ENCODE measurements at places on chromosomes 5 and 9.

GRCh38 chr9:1490341-1491232 is 440.4 kb downstream of the DMRT2 start:
- DNase-seq: no peak

DNA sequence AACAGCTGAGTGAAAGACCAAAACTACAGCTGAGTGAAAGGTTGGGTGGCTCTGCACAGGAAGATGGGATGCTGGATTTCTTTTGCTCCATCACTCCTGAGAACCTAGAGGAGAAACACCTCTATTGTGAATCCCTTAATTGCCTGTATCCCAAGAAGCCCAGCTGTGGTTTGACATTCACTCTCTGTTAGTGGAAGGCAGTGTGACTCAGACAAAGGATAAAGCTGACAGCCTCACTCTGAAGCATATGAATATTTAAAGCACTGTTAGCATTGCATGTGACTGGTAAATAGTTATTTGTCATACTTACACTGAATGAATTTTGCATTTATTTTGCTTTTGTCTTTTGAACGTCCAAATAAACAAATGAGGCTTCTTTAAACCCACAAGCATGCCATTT is 367.1 kb upstream of the RIOK2 start:
- no peak for DNase-seq

DNA sequence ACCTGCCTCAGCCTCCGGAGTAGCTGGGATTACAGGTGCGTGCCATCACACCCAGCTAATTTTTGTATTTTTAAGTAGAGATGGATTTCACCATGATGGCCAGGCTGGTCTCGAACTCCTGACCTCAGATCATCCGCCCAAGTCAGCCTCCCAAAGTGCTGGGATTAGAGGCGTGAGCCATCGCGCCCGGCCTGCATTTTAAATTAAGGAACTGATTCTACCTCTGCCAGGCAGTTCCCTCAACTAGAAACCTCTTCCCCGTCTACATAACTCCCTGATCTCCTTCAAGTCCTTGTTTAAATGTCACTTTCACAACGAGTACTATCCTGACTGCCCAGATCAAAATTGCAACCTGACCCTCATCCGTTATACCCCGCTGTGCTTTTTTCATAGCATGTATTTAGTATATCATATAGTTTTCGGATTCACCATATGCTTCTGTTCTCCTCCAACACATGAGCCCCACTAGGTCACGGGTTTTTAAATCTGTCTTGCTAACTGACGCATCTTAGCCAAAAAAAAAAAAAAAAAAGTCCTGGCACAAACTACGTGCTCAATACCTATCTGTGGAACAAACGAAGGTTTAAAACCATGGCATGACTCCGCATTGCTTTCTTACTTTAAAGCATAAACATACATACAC is 858 bp upstream of the SOWAHA start:
- DNase-seq: no peak

- no peak for DNase-seq
These were observed 255.9 kb downstream of the SAXO1 start for GRCh38 chr9:18776836-18777820.

DNA sequence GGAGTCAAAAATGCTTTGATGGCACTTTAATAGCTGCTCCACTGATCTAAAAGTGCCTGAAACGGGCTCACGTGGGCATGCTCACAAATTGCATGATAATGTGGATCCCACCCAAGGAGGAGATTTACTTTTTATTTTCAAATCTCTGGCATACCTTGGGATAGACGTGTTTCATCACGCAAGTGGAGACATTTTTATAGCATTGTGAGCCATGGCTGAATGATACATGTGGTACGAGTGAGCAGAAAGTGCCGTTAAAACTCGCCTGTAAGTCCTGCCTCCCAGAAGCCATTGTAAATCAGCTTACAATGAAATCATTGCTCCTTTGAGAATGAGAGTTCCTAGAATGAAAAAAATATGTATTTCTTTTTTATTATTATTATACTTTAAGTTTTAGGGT is 514.7 kb downstream of the MAT2B start:
- DNase-seq: no peak

- no peak for DNase-seq
These were observed 7.4 kb upstream of the SHROOM1 start for GRCh38 chr5:132837868-132838267.

DNA sequence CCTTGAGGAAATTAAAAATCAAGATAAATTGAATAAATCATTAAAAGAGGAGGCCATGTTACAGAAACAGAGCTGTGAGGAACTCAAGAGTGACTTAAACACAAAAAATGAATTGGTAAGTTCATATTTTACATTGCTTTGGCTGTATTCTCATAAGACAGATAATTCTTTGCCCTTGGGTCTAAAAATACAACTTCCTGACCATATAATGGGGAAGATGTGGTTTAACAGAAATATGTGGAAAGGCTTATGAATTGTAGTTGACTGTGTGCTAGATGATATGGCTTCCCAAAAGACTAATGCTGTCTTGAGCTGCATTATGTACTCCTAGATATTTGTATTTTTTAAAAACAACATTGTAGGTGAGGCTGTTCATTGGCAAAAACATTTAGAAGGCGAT is 33.1 kb downstream of the CNTRL start:
- no peak for DNase-seq

- DNase-seq: no peak
These were observed 5.2 kb downstream of the BARHL1 start for GRCh38 chr9:132587592-132587955.

- DNase-seq: no peak
These were observed 7.3 kb downstream of the SH3RF2 start for GRCh38 chr5:145943674-145944121.

Measured in CD4-positive, alpha-beta T cell treated with Interleukin-4 for 1 hour (primary cell).